Stromal cell of bone marrow (primary cell): ENCODE measurements at places on chromosomes 12 and 14.

GRCh38 chr12:49026101-49026500 is 7.5 kb upstream of the PRKAG1 start:
- DNase-seq: no peak

DNA sequence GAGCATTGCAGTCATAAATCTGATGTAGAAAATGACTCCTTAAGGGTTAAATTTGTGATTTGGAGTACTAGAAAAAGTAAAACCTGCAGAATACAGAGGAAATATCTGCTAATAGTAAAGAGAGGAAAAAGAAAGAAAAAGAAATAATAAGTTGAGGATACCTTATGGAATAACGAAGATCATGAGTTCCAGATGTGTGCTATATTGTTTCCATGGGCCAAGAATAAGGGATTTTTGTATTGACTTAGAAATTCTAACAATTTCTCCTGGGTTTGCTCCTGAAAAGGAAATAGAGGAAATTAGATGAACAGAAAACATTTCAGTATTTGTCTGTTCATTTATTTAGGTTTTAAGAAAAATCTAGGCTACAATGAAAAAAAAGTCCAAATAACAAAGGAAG is 115.3 kb downstream of the ALG10B start:
- no peak for DNase-seq

DNA sequence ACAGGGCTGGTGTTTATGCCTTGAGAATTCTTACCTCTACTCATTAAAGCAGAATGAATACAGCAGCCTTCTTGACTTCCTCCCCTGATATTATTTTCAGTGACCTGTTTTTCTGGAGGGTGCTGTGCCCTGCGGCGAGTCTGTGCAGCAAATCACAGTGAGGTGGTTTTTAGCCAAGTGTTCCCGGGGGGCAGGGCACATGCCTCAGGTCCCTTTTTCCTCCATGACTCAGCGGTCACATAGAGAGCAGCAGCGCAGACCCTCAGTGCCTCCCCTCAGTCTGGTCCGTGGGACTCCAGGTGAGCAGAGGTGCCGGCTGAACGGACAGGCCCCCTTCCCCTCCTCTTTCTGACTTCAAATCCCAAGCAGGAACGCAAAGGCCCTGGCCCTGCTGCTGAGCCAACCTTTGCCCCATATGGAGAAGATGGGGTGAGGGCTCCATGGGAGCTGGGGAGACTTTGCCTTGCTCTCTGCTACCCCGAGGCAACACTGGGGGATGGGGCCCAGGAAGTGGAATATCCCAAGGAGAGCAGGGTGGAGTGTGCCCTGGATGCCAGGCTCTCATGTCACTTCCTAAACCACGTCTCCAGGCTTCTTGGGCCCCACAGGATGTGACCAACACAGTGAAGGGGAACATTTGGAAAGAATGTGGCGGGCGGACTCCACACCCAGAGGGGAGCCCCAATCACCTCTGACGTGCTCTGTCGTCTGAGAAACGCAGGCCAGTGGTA is 90.0 kb downstream of the DHRS2 start:
- DNase-seq: no peak

DNA sequence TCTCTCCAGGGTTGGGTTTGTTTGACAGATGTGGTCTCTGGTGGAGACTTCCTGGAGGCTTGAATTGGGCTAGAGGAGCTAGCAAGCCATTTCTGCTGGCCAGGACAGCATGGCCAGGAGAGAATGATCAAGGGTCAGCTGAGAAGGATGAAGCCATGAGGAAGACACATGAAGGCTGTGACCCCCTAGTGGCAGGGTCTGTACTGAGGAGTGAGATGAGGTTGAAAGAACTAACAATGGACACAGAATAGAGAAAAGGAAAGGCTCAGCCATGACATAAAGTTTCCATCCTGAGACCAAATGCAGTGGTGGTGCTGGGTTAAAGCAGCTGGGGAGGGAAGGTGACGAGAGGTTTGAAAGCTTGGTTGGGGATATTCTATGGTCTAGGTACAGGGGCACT is 89.9 kb downstream of the NT5DC3 start:
- DNase-seq: no peak

DNA sequence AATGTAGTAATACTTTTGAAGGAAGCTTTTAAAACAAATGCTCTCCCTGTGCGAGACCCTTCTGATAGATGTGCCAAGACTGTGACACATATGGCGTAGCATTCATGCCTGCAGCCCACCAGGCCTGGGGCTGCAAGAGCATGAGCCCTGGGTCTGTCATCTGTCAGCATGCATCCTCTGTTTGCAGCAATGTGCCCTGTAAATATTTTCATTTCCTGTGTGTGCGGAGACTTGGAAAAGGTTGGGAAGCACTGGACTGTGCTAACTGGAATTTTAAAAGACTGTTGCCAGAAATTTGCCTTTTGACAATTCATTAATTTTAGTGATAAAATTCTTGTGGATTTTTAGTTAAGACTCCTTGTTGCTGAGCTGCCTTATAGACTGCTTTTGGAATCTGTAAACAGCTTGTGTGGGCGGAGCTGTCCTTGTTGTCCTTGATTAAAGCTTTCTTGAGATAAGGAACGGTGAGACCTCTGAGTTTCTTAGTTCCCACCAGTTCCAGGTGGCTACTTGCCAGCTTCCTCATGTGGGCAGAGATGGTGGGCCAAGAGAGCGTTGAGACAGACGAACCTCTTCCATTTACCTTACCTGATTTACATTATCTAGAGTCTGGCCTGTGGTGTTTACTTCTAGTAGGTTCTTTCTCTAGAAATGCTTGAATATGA is 23.4 kb downstream of the MARK3 start:
- no peak for DNase-seq

DNA sequence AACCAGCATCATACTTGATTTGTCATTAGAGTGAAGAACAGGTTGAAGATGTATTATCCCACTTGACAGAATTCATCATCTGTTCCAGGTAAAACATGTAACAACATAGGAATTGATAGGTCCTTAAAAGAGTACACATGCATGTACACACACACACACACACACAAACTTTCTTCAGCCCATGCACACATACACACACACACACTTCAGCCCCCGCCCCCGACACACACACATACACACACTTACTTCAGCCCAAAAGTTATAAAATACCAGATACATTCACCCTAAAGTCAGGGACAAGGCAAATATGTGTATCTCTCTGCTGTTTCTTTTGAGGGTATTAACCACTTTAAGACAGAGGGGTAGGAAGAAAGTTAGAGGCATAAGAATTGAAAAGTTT is 15.4 kb downstream of the CAND1 start:
- DNase-seq: no peak

DNA sequence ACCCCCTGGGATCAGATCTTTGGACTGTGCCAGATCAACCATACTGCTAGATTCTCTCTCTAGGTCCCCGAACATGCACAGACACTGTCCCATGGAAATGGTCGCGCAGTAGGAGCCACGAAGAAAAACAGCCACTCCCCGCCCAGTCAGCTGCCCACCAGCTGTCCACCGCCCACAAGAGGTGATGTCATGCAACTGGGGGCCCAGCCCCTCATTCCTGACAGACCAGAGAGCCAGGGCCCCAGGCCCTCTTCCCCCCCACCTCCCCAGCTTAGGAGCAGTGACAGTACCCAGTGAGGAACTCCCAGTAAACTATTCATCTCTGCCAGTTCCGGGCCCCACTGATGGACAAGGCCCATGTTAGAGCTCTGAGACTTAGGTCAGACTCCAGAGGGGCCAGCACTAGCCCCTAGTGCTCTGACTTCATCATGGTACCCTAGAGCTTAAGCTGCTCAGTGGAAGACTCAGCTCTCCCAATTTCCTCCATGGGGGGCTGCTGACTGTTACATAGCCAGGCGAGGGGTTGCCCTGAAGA is 3.7 kb upstream of the TAMALIN start:
- DNase-seq: no peak

- no peak for DNase-seq
Measured at GRCh38 chr12:88781909-88782308, 201.6 kb upstream of the KITLG start.

DNA sequence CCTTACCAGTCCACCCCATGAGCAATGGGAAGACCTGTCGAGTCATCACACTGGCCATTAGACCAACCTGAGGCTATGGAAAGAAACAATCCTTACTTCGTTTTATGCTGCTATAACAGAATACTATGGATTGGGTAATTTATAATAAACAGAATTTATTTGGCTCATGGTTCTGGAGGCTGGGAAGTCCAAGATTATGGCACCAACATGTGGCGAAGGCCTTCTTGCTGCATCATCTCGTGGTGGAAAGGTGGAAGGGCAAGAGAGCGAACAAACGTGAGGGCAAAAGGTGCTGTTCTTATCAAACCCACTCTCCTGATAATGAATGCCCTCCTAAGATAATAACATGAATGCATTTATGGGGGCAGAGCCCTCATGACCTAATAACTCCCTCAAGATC is 9.6 kb upstream of the SPTB start:
- no peak for DNase-seq

DNA sequence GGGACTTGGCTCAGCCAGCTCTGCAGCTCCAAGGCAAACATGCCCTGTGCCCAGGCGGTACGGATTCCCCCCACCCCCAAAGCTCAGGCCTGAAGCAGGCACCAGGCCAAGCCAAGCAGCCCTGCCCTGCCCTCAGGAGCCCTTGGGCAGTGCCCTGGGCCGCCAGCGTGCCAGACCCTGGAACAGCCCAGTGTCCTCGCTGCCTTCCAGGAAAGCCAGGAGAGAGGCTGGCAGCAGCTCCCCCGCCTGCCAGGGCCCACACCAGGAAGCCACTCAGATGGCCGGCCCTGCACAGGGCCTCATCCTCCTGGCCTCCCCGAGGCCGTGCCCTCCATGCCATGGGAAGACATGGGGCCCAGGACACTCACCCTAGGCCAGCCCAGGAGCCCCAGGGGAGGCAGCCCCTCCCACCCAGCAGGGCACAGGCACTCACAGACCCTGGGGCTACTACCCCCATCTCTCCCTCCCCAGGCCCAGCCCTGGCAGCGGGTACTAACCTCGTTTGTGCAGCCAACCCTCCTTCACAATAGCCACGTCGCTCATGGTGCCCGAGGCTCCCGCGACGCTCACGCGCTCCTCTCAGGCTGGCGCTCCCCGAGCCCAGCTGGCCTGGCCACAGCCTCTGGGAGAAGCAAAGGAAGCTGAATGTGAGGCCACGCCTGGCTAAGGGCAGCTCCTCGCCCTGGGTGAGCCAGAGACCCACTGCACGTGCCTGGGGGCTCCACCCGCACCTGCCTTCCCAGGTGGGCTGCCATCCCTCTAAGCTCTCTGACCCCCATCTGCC is 3.3 kb downstream of the AKT1 start:
- no peak for DNase-seq

GRCh38 chr14:99790978-99791376 is 2.2 kb upstream of the EML1 start:
- no peak for DNase-seq
